ENCODE measurements at places on chromosomes 12 and 14. TPM values are rescaled to one million over a fixed set of nuclear protein-coding genes. Genes with fewer than 3 reads are reported as not detected.

- no peak for DNase-seq
Measured at GRCh38 chr12:40691913-40692764, at the start of gene CNTN1. CNTN1 (plus strand) TSS chr12:40692439.

- no peak for DNase-seq
Measured at GRCh38 chr14:104571246-104571645, 8.3 kb upstream of the C14orf180 start.

DNA sequence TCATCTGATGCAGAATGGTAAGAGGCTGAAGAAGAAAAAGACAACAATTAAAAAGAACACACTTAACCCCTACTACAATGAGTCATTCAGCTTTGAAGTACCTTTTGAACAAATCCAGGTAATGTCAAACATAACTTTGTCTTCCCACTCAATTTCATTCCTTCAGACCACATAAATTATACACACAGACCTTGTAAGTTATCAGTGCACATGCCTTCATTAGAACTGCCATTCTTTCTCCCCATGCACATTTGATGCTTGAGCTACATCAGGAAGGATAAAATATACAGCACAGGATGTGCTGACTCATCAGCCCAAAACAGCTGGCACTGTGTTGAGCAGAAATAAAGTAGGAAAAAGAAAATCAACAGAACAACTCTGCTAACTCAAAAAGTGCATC lies 246.7 kb downstream of the PAWR start:
- DNase-seq: peak; percentile 53

GRCh38 chr14:94099006-94099405 lies 11.5 kb upstream of the IFI27 start:
- no peak for DNase-seq

- DNase-seq: peak; percentile 47
Measured at GRCh38 chr12:62817556-62818271, 117.2 kb downstream of the PPM1H start.

DNA sequence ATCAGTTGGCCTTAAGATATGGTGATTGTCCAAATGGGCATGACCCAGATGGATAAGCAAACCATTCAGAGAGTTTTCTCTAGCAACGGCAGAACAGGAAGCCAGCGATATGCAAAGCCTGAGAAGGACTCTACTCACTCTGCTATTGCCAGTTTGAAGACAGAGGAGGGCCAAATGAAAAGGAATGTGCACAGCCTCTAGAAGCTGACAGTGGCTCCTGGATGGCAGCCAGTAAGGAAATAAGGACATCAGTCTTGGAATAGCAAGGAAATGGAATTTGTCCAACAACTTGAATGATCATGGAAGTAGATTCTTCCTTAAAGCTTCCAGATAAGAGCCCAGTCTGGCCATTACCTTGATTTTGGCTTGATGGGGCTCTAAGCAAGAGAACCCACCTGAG lies 60.0 kb downstream of the TMTC2 start:
- peak; percentile 3 for DNase-seq

DNA sequence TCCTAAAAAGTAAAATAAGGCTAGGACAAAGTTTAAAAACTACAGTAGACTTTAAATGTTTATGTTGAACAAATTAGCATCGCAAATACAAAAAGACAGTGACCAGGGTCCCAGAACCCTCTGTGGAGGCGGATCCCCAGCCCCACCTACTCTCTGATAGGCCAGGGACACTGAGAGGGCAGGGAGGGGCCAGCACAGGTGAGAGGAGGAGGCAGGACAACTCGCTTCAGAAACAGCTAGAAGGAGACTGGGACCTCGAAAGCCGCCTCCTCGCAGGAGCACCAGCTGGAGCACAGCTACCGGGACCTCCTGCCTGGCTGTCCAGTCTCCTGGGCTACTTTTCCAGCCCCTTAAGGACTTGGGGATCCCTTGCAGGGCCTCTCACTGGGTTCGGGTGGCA lies 992 bp downstream of the DNAH10 start:
- no peak for DNase-seq

DNA sequence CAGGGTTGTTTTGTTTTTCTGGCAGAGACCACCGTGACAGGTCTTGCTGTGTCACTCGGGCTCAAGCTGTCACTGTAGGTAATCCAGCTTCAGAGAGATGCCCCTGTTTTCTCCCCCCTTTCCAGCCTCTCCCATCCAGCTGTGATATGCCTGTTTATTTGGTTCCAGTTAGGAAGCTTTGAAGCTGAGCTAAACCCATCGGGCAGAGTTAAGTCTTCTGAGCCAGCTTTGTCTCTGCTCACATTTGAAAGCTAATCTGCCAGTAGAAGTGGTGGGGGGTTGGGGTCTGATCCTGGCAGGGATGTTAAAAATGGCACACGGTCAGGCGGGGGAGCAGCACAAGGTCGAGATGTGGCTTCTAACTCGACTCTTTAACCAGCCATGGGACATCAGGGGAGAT lies 130.0 kb downstream of the TSPAN9 start:
- no peak for DNase-seq

DNA sequence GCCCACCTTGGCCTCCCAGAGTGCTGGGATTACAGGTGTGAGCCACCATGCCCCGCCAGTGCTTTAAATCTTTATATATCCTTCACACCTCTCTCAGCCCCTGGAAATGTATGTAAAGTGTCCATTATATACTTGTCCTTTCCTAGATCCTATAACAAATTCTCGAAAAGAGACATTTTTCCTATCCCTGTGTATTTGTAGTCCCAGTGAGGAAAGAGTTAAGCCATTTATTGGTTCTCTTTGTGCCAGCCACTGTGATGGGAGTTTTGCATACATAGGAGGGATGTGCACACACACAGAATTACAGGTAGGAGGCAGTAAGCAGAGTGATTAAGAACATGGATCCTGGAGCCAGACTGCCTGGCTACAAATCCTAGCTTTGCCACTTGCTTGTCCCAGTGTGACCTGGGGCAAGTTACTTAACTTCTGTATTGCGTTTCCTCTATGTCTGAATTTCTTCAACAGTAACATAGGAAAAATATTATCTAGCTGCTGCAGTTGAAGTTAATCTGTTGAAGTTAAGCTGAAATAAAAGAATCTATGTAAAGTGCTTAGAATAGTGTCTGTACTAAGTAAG lies 2.1 kb upstream of the RABGGTA start:
- DNase-seq: no peak

- no peak for DNase-seq
Measured at GRCh38 chr14:80564051-80564450, 352.7 kb upstream of the DIO2 start.

DNA sequence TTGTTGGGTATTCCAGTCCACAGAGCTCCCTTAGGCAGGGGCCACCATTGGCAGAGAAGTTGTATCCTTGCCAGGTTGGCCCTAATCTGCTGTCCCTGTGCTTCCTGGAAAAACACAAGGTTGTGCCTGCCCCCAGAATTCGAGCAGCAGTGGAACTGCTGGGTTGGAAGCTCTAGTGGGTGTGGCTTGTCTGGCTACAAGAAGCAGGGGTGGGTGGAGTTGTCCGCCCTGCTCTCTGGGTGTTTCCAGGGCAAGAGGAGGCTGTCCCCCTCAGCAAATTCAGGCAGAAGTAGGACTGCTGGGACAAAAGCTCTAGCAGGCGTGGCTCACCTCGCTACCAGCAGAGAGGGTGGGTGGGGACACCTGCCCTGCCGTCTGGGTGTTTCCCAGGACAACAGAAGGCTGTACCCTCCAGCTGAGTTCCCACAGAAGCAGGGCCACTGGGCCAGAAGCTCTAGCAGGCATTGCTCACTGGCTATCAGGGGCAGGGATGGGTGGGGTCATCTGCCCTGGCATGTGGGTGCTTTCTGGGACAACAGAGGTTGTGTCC lies 72.8 kb upstream of the NPAS3 start:
- DNase-seq: no peak

DNA sequence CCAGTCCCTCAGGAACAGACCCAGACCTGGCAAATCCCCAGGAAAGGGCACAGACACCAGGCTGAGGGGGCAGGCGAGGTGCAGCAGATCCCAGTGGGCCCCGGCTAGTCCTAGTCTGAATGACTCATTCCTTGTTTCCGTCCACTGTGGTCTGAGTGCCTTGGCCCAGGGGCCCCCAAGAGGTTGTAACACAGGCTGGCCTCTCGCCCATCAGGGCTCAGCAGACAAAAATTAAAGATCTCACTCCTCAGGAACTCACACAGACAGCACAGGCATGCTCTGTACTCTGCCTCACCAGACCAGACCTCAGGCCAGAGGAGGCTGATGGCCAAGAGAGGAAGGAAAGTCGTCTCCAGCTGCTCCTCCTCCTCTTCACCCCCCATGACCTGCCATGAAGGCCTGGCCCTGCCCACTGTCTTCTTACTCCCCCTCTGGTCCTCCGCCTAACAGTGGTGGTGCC lies 7.7 kb upstream of the LTBP2 start:
- DNase-seq: peak; percentile 99

- peak; percentile 71 for DNase-seq
Measured at GRCh38 chr12:103801709-103802585, 39.1 kb downstream of the NT5DC3 start.

DNA sequence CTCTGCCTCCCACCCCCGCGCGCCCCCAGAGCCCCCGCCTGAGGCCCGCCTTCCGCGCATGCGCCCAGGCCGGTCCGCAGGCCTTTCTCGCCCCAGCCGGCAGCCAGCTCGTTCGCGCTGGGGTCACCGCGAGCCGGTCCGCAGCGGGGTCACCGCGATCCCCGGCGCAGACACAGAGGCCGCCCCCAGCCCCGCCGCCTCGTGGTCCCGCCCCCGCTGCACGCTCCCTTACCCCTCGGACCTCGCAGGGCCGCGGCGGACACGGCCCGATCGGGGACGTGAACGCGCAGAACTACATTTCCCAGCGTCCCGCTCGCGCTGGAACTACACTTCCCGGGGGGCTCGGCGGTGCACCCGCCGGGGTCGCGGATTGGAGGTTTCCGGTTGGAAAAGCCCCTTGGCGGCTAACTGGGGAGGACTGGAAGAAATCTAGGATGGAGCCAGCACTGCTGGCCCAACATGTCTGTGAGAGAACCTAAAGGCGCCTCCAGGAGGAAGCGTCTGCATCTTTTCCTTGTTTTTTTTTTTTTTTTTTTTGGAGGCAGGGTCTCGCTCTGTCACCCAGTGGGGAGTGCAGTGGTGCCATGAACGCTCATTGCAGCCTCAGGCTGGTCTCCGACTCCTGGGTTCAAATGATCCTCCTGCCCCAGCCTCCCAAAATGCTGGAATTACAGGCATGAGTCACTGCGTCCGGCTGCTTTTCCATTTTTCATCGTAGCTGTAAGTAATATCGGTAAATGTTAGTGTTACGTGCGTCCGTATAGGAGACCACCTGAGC lies at the start of gene ZNF605:
Gene ZNF605 (minus strand): TSS at position 296 of the 778 bp plus-strand sequence. CDS start 10,671 bp downstream, outside the sequence.
- peak; percentile 86 for DNase-seq

DNA sequence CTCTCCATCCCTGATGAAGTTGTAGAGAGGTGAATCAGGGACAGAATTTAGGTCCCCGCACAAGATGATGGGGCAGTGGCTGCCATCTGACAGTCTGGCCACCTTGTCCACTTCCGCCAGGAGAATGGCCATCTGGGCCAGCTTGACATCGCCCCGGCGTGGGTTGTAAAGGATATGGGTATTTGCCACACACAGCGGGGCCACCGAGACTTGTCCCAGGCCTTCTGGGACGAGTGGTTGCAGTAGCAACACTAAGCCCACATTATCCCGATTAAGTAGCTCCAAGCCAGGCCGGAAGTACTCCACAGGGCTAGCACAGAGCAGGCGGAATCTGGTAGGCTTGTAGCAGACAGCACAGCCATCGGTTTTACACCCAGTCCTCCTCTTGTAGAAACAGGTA lies 6.2 kb downstream of the ANGEL1 start:
- no peak for DNase-seq

DNA sequence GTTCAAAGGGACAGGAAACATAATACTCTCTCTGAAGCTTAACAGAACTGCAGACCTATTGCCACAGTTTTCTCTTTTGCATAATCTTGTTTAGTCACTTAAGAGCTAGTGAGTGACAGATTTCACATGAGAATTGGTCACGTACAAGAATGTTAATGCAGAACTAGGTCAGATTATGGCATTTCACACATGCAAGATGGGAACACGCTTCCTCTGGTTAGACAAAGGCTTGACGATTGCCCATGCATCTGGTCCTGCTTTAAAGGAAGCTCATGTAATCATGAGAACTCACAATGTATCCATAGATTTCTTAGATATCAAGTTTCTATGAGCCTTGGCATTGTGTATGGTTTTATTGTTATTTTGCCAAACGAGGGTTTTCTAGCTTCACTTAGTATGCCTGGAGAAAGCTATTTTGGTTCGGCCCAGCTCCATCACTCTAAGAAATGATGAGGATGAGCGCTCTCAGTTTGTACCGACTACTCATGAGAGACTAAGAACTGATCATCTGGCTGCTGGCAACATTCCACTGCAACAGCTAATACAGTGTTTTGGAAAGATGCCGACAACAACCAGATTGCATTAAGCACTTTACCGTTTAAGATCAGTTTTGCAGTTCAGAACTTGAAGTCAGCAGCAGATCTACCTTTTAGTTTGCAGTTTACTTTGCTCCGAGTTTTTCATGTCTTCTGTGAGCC lies 380.0 kb downstream of the DIO2 start:
- no peak for DNase-seq

- no peak for DNase-seq
Measured at GRCh38 chr14:59787045-59787674, 83.4 kb downstream of the RTN1 start.

GRCh38 chr12:129619271-129619670 lies 284.6 kb downstream of the TMEM132D start:
- DNase-seq: no peak

DNA sequence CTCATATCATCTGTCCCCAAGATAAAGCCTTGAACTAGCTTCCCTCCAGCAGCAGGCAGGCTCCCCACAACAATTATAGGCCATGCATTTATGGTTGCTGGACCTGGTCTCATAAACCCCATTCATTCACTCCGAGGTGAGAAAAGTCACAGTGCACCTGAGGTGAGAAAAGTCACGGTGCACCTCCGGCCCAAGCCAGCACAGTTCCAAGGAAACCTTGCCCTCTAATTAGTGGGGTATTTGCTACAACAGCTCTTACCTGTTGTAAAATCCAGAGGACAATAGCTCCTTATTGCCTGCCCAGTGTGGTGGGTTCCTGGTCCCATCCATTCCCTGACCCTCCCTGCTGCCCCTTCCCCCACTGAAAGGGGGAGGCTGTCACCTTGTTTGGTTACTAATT lies 65.6 kb downstream of the FBXL14 start:
- DNase-seq: no peak

- peak; percentile 94 for DNase-seq
Measured at GRCh38 chr14:58747181-58747580, 109.4 kb downstream of the DACT1 start.

The AKAP5 gene
- total RNA-seq: 0.59 TPM

The B3GNT4 gene
- not detected for total RNA-seq

The SERPINA12 gene
- not detected for total RNA-seq

The TAS2R30 gene
- 0.98 TPM for total RNA-seq

All from RPMI7951 (cell line).